ENCODE measurements at places on chromosomes 12 and 14.

- DNase-seq = no peak
Observed at GRCh38 chr12:132489078-132489601, 811 bp upstream of the FBRSL1 start.

- DNase-seq = no peak
Observed at GRCh38 chr12:27541031-27541719, 17.2 kb downstream of the PPFIBP1 start.

DNA sequence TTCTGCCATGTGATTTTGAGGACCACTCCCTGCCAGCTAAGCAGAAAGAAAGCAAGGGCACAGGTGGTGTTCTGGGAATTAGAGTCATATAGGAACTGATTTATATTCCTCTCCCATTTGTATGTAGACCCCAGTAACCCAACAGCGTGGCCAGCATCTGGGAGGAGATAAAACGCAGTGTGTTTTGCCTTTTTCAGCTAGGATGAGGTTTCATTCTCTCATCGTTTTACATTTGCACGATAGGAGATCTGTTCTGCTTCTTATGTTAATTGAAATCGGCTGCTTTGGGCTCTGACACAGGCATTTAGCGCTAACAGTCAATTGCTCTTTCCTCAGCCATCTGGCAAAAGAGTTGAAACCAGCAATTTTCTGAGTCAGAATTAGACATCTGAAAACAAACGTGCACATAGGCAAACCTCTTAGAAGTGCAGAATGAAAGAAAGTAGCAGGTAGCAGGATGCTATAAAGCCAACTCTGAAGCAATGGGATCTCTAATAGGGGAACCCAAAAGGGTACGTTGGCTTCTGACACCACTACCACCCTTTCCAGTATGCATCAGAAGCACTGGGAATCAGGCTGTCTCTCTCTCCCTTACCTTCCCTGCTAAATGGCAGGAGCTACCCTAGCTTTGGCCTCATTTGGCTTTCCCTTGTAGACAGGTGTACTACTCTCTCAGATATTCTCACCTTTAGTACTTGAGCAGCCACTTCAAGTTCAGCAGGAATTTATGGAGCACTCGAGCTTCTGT, 219.1 kb downstream of the PHLDA1 start:
- DNase-seq = peak; percentile 47

- no peak for DNase-seq
Observed at GRCh38 chr12:94616203-94616729, 34.1 kb downstream of the TMCC3 start.

DNA sequence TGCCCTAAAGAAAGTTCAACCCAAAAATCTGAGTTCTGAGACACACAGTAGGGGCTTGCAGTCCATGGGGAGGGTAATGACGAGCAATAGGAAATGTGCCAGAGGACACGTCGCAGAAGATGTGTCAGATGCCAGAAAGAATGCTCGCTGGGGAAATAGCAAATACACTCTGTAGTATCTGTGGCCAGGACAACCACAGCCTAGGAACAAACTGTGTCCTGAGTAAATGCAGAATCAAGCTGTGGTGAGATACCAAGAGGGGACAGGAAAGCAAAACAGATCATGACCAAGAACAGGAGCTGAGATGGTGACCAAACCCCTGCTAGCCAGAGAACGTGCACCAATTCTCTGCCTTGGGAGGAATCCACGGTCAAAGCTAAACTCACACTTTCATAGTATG, 9.1 kb downstream of the CRACR2A start:
- DNase-seq = peak; percentile 52

- DNase-seq = peak; percentile 52
Observed at GRCh38 chr12:7460375-7461259, 16.7 kb upstream of the CD163L1 start.

DNA sequence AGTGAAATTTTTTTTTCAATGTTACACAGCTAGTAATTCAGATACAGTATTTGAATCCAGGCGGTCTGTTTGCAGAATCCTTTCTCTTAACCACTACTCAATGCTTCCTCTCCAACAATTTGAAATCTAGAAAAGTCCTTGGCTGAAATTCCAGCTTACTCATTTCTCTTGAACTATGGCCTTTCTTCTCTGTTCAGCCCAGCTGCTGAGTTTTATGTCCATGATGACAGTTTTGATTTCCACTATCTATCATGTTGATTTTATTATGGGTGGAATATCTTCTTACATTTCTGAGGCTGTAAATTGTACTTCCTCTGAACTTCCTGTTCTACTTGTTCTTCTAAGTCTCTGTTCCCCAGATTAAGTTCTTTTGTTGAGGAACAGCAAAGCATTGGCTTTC, 315.3 kb downstream of the DIO2 start:
- no peak for DNase-seq

DNA sequence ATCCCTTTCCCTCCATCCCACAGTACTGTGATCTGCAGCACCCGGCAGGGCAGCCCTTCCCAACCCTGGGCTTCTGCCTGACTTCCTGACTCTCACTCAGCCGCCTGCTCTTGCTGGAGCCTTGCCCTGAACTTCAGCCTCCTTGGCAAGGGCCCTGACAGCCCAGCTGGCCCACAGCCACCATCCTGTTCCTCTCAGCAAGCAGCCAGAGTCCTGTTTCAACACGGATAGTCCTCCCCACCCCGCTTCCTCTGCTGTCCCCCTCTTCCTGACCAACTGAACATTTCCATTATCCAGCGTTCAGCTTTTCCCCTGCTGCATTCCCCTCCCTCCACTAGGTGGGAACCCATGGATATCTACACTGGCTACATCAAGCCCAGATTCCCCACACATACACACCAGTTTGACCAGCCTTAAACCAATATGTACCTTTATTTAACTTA, 74.0 kb upstream of the MDM1 start:
- DNase-seq = peak; percentile 75

DNA sequence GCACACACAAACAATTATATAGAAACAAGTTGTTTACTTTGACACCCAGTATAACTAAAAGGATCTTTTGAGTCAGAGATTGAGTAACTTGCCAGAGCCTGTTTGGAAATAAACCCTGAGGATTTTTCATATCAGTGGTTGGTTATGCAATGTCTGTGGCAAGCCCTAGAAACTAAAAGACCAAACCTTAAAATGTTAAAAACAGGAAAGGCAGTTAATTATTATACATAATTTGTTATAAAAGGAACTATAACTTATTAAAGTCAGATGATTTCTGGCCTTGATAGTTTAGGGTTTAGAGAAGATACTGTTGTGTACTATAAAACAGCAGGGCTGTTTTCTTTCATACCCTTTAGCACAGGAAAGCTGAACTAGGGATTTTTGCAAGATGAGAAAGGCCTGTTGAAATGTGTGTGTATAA, 44.1 kb downstream of the PSEN1 start:
- DNase-seq = peak; percentile 15
